ENCODE measurements at places on chromosomes 6 and 20.

- no peak for DNase-seq
Observed at GRCh38 chr6:56807326-56807988, 147.4 kb upstream of the BEND6 start.

DNA sequence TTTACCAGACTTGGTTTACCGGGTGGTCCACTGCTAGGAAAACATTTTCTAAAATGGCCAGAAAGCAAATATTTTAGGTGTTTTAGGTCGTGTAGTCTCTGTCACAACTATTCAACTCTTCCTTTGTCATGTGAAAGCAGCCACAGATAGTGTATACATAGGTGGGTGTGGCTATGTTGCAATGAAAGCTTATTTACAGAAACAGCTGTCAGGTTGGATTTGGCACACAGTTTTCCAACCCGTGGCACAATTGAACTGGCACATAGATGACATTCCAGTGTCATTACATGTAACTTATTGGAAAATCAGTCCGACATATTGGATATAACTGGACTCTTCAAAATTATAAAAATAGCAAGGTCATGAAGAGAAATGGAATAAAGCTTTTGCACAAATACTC is 68.9 kb upstream of the KCNQ5 start:
- no peak for DNase-seq

GRCh38 chr6:161833099-161833860 is 559.4 kb upstream of the AGPAT4 start:
- no peak for DNase-seq

- no peak for DNase-seq
Observed at GRCh38 chr6:163180874-163181541, 233.5 kb upstream of the QKI start.

DNA sequence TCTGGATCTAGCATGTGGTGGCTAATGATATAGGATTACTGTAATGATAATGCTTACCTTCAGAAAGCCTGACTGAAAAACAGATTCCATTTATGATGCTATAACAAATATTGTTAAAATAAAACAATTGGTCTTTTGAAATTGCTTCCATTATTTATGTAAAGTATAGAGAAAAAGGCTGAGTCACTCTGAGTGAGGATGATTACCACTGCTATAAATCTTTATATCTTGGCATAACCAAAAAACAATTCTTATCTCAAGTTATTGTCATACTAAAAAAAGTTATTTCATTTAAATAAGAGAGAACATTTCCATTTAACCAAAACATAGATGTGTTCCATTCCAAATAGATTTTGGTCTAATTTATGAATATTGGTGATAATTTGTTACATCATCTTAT is 53.0 kb upstream of the DST start:
- no peak for DNase-seq

DNA sequence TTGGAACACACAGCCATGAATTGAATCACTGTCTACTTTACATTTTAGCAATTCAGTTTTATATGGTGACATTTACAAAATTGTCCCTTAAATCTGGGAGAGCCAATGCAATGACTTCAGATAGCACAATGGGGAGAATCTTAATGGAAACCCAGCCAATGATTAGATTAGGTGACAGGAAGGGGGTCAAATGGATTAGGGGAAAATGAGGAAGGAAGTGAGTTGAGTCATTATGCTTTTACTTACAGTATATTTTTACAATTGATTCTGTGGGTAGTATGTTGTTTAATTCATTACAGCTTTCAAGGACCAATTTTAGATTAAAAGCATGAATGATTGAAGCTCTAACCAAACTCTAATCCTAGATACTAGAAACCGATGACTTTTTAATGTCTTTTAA is 229.8 kb downstream of the SOX4 start:
- DNase-seq, result no peak

DNA sequence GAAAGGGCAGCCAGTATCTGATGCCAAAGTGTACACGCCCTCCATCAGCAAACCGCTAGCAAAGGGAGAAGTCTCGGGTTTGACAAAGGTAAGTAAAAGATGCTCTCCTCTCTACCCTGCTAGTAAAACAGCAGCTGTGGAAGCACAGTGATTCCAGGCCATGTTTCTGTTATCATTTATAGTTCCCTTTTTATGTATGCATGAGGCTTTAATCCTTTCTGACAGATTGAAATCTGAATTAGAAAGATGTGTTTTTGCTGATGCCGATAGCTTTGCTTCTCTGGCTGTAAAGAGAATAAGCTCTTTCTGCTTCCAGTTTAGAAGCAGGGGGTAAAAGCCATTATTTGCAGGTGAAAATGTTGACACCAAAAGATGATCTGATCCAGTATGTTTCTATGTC is 392.4 kb upstream of the SOX4 start:
- no peak for DNase-seq

GRCh38 chr6:44133003-44133931 is 5.9 kb downstream of the TMEM63B start:
- no peak for DNase-seq

DNA sequence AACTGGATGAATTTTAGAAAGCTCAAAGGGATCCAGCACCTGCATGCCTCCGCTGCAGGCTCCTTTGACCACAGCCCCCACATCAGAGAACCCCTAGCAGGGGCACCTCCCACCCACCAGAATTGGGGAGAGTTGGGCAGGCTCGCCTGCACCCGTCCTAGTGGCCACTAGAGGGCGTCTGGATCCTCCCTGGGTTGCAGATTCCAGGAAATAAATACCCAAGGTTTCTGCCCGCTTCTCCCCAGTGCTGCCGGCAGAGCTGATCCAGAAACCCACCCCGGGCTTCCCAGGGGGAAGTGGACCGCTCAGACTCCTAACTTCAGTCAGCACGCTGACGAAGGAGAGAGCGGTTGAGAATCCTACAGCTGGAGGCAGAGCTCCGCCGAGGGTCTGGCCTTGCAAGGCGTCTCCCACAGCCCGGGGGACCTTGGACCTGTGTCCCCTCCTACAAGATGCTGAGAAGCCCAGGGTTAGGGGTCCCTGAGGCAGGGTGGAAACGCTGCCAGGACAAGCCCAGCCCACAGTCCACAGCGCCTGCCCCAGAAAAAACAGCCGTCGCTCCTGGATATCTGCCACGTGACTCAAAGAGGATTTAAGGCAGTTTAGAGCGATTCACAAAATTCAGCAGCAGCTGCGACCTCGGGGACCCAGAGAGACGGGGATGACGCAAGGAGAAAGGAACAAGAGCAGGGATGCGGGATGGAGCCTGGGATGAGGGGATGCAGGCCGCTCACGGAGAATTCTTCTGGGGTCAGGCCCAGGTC is 32.6 kb upstream of the PHACTR3 start:
- peak; percentile 74 for DNase-seq

GRCh38 chr6:21748343-21749056 is 154.9 kb downstream of the SOX4 start:
- DNase-seq, result no peak

GRCh38 chr6:114740547-114740946 is 397.7 kb upstream of the HS3ST5 start:
- DNase-seq, result no peak

DNA sequence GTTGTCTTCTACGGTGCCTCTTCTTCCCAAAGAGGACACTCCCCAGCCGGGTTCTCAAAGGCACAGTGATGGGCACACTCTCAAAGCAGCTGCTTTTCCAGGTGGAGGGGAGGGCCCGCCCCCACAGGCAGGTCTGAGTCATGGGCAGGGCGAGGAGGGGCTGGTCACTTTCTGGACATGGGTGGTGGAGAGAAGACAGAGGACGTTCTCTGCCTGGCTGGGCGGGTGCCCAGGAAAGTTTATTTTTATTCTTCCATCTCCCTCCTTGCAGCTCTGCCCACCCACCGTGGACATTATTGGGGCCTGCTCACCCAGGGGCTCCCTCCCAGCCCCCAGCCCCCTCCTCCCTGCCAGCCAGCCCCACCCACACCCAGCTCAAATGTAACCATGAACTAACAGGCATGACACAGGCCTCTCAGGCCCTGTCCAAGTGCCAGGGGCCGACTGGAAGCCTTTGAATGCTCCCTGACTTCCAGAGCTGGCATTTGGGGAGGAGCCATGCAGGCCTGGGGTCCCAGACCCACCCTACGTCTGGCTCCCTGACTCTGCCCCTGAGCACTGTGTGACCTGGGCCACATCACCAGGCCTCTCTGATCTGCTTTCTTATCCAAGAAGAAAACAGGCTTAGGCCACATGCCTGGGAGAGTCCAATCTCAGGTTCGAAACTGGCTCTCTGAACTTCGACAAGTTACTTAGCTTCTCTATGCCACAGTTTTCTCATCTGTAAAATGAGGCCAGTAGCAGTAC is 8.0 kb downstream of the TGM2 start:
- no peak for DNase-seq

DNA sequence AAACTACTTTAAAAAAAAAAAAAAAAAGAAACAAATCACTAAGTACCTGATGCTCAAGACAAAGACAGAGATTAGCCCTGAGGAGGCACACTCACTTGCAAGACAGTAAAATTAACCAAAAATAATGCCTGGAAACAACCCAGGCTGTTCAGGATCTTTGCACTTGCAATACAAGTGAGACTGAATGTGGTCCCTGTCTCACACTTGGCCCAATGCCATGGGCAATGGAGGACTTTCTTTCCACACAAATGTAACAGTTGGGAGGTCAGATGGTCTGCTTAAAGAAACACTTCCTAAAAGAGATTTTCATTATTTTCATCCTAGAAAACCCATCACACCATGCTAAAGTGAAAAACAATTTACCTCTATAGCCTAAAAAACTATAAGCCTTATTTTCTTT is 16.2 kb downstream of the STAU1 start:
- no peak for DNase-seq

- no peak for DNase-seq
Observed at GRCh38 chr6:70531133-70531532, 35.6 kb upstream of the SDHAF4 start.

DNA sequence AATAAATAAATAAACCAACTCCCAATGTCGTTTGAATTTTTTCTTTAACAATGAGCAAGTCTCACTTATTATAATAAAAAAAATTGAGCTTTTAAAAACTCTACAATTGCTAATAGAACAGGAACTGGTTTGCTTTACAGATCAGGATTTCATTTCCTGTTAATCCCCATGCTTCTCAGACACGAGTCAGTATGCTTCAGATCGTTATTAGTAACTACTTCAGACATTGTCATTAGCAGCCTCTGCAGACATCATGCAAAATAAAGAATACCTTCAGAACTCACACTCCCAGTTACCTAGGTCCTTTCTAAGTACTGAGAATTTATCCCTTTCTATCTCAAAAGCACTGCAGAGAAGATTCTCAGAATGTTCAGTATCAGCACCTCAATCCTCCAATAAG is 10.0 kb upstream of the FAM210B start:
- no peak for DNase-seq

DNA sequence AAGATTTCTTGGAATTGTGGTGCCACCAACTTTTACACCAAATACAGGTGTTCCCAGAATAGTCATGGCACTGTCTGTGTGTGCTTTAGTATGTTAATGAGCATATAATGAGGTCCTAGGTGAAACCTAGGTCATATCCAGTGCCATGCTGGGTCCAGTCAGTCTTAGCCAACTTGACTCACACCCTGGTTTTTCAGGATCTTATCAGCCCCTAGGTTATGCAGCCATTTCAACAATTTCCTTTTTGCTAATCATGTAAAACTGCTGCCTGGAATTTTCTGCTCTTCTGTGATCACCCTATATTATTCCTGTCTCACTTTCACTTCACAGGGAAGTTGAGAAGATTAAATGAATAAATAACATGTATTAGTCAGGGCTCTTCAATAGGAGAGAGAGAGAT is 23.7 kb downstream of the SDHAF4 start:
- no peak for DNase-seq

GRCh38 chr6:35165630-35166071 is 24.5 kb upstream of the TCP11 start:
- no peak for DNase-seq

GRCh38 chr6:158552796-158553138 is 7.1 kb upstream of the TMEM181 start:
- no peak for DNase-seq

DNA sequence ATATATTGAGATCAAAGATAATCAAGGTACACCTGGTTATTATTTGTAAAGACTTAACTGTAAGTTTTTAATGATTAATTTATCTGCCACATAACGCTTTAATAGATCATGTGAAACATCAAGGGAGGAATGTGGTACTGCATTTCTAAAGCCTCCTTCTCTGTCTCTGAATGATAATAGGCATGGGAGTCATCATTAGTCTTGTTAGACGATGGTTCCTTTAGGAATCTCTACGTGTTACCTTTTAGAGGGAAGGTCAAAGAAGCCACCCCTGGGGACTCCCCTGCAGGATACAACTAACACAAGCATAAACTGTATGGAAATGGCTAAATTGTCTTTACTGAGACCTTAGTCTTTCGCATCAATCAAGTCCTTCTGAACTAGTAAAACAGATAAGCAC is 173.6 kb upstream of the MCHR2 start:
- no peak for DNase-seq
